A375 (cell line): ENCODE measurements at places on chromosomes 2 and 18. TPM values are rescaled to one million over a fixed set of nuclear protein-coding genes. Genes with fewer than 3 reads are reported as not detected.

The GCG gene
- not detected in 2 replicates for total RNA-seq

The CCDC148 gene
- 0.26 TPM in 1 of 2 replicates, not detected in the other for total RNA-seq

The VAPA gene
- 152 and 162 TPM in 2 replicates for total RNA-seq

The FAM237A gene
- total RNA-seq, result not detected in 2 replicates

The SP140 gene
- total RNA-seq, result 0.32 TPM in 1 of 2 replicates, not detected in the other

The SERPINB3 gene
- total RNA-seq, result not detected in 2 replicates

The TMEM185B gene
- total RNA-seq, result 24.0 and 28.0 TPM in 2 replicates

The ALLC gene
- 0.41 TPM in 1 of 2 replicates, not detected in the other for total RNA-seq

The TMEFF2 gene
- total RNA-seq, result 0.08 and 0.40 TPM in 2 replicates

The C2orf15 gene
- total RNA-seq, result 0.13 and 0.41 TPM in 2 replicates

The POTEC gene
- total RNA-seq, result 0.88 and 0.91 TPM in 2 replicates

The IL36A gene
- not detected in 2 replicates for total RNA-seq

The FBXO48 gene
- total RNA-seq, result 0.23 and 0.34 TPM in 2 replicates

The ASAP2 gene
- 16.6 and 18.2 TPM in 2 replicates for total RNA-seq

The CDH7 gene
- 0.04 and 0.08 TPM in 2 replicates for total RNA-seq

The DSC2 gene
- 0.56 and 0.64 TPM in 2 replicates for total RNA-seq

The CRIM1 gene
- 109 and 129 TPM in 2 replicates for total RNA-seq

The RGPD6 gene
- total RNA-seq, result 9.6 and 20.8 TPM in 2 replicates

The MRPL44 gene
- total RNA-seq, result 21.1 and 21.6 TPM in 2 replicates

The ELMOD3 gene
- total RNA-seq, result 7.8 and 11.9 TPM in 2 replicates

The TLX2 gene
- 1.8 and 2.8 TPM in 2 replicates for total RNA-seq

The SPEG gene
- 8.8 and 14.3 TPM in 2 replicates for total RNA-seq

The KANSL1L gene
- total RNA-seq, result 5.7 and 7.7 TPM in 2 replicates

The TXNL4A gene
- 68.0 and 75.9 TPM in 2 replicates for total RNA-seq

The ALPI gene
- total RNA-seq, result not detected in 2 replicates

The CCDC150 gene
- total RNA-seq, result 7.9 and 9.7 TPM in 2 replicates

The ERICH2 gene
- total RNA-seq, result not detected in 2 replicates

The DTNA gene
- 4.6 and 6.9 TPM in 2 replicates for total RNA-seq

The COBLL1 gene
- 2.8 and 2.9 TPM in 2 replicates for total RNA-seq

The HOXD8 gene
- 5.3 and 6.7 TPM in 2 replicates for total RNA-seq

The TXNDC2 gene
- 0.08 TPM in 1 of 2 replicates, not detected in the other for total RNA-seq
